ENCODE measurements at places on chromosomes 11 and 22. TPM values are rescaled to one million over a fixed set of nuclear protein-coding genes. Genes with fewer than 3 reads are reported as not detected.

P2RY6 gene
- 1.5 TPM for total RNA-seq

OR8H1 gene
- not detected for total RNA-seq

MMP12 gene
- 1.6 TPM for total RNA-seq

CRYBB2 gene
- total RNA-seq, result not detected

GP1BB gene
- total RNA-seq, result 16.9 TPM

LTO1 gene
- 15.5 TPM for total RNA-seq

OR8J3 gene
- total RNA-seq, result not detected

FXYD6 gene
- total RNA-seq, result 54.7 TPM
